Effector CD4-positive, alpha-beta T cell (primary cell): ENCODE measurements at places on chromosomes 3 and 15.

GRCh38 chr3:144457758-144458157 is 486.1 kb downstream of the DIPK2A start:
- no peak for DNase-seq

DNA sequence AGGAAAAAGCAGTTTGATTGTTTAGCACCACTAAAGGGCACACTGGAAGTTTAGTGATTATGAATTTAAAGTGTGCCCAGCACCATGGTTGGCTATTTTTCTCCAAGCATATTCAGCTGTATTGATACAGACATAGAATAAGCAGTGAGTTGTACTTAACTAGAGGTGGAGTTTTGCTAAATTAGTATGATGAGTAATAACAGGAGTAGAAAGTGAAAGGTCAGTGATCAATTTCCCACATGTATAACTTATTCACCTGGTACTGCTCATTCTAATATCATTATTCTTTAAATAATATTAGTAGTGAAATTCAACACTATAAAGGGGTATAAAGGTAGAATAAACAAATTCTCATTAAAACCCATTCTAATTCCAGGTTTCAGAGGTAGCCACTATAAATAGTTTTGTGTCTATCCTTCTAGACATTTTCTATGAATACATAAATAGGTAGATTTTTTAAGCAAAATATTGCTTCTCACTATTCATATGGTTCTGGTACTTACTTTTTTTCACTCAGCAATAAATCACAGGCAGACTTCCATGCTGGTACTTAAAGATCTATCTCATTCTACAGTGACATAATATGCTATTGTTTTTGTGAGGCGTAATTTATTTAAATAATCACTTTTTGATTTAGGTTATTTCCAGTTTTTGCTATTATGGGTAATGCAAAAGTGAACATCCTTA is 732.9 kb downstream of the VGLL3 start:
- no peak for DNase-seq

DNA sequence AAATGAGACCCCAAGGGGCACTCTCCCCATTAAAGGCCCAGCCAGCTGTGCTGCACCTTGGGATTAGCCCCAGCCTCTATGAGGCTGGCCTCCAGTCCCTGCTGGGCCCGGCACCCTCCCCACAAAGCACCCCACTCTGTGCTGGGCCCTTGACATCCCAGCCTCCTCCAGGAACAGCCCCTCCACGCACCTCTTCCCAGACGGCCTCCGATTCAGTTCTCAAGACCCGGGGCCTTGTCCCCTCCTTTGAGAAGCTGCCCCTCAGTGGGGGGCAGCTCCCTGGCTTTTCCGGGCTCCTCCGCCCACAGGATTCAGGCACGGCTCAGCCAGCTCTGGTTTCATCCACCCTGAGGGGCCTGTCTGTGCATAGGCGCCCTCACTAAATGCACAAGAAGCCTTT is 144.1 kb downstream of the LRRK1 start:
- no peak for DNase-seq

- no peak for DNase-seq
These were observed 477.6 kb downstream of the ZNF385D start for GRCh38 chr3:21273259-21274025.

DNA sequence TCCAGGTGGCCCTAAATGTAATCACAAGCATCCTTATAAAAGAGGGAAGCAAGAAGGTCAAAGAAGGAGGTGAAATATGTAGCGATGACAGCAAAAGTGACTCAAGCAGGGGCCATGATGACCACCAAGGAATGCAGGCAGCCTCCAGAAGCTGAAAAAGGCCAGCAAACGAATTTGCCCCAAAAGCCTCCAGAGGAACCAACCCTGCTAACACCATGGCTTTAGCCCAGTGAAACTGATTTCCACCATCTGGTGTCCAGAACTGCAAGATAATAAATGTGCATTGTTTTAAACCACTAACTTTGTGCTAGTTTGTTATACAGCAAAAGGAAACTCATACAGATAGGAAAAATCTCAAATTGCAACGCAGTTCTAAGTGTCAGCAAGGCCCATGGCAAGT is 23.0 kb upstream of the RBSN start:
- DNase-seq: no peak

- no peak for DNase-seq
These were observed 615.7 kb downstream of the TBL1XR1 start for GRCh38 chr3:176581589-176581988.
